ENCODE measurements at places on chromosomes 7 and 10. TPM values are rescaled to one million over a fixed set of nuclear protein-coding genes. Genes with fewer than 3 reads are reported as not detected.

- no peak for DNase-seq
These were observed 441 bp downstream of the FZD8 start for GRCh38 chr10:35641676-35642034.

GRCh38 chr10:3068968-3069737, 1.8 kb downstream of the PFKP start:
- DNase-seq = peak; percentile 55

GRCh38 chr10:15118615-15119014, 21.5 kb downstream of the RPP38 start:
- DNase-seq = no peak

GRCh38 chr10:88880282-88881076, 434 bp downstream of the STAMBPL1 start:
- DNase-seq = peak; percentile 74

GRCh38 chr10:92816091-92816531, 32.2 kb upstream of the EXOC6 start:
- DNase-seq = no peak

- DNase-seq = no peak
These were observed 132.9 kb downstream of the BICC1 start for GRCh38 chr10:58645416-58646146.

DNA sequence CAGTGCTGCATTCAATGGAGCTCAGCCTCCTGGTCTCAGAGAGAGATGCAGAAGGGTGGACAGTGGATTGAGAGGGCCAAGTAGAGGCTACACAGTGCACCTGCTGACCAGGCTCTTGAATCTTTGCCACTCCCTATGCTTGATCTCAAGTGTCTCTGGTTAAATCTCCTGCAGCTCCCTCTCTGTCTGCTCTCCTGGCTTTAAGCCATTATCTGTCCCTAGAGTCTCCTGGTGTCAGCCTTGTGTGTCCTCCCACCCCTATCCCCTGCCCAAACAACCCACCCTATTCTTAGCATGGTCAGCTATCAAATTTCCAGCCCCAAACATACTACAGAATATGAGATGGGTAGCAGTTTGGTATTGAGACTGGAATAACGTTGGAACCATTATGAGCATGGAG, 479.3 kb upstream of the CELF2 start:
- DNase-seq = no peak

DNA sequence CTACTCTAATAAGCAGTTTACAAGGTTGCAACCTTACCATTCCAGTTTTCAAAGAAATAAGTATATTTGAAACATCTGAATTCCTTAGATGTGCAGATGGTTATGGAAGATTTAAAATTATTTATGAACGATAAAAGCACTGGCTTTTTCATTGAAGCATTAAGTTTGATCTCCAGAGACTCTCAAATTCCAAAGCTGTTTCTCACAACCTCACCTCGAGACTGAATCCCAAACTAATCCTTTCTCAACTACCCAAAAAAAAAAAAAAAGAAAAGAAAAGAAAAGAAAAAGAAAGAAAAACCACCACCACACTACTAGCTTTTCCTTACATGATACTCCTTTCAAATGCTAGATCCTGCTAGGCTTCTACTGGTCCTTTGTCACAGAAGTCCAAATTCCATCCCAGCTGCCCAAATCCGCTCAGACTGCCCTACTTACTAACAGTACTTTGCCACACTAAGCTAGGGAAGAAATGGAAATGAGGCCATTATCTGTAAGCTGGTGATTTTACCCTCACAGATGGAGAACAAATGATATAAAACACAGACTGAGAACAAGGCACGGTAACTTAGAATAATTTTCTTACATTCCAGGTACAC, 100.6 kb upstream of the CDK1 start:
- DNase-seq = no peak

DNA sequence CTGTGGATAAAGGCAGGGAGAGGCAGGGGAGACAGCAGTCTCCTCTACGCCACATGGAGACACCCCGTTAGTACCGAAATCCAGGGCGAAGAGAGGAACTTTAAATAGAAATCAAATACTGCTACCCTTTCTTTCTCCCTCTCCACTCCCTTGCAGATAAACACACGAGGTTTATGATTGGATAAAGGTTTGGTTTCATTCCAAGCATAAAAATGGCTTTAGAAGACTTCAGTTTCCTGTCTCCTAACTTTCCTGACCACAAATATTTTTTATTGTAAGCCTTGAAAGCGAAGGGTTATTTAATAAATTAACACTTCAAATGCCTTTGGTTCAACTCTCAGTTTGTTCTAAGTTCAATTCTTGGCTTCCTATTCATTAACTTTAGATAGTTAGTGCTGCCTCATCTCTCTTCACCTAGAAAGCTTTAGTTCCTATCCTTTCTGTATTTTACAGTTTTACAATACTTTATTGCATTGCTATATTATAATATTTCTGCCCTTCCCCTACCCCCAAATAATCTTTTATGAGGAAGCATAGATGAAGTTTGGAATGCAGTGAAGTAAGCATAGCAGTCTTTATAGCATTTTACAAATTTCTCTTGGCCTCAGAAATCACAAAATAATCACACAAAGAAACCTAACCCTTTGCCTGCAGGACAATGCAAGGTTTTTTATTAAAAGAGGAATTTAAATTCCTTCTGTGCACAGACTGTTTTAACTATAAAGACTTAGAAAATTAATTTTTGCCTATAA, 31.5 kb upstream of the ARID5B start:
- no peak for DNase-seq

- no peak for DNase-seq
These were observed 34.7 kb downstream of the GSDME start for GRCh38 chr7:24722386-24723177.

DNA sequence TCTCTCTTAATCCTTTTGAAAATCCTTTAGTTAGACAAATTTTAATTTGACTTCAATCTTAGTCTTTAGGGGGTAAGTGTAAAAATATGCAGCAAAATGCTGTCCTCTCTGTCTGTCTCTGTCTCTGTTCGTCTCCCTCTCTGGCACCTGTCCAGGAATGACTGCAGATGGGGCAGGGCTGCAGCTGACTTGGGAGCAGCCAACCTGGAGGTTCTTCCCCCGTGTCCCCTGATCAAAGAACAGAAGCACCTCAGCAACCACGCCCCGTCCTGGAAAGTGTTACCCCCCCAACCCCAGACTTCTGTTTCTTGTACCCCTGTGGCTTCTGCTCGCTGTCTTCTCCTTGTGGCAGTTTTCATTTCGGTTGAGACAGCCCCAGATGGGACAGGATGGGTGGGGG, 141.6 kb upstream of the NPS start:
- DNase-seq = no peak

- DNase-seq = no peak
These were observed 625 bp upstream of the GSTO2 start for GRCh38 chr10:104268405-104268712.

GRCh38 chr10:22341190-22341925, 3.9 kb upstream of the SPAG6 start:
- no peak for DNase-seq

DNA sequence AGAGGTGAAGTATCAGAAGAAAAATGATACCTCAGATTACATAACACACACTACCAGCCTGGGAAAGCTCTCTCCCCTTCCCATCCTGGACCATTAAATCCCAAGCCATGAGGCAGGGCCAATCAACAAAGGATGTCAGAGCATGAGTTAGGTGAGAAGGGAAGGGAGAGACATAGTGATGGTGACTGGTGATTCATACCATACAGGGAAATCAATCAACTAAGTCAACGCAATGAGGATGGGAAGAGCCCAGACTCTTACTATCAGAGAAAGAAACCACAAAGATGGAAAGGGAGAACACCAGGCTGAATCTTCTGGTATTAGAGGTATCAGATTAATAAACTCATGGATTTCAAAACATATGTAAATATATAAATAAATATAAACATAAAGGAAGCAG, 185.4 kb downstream of the KMT2E start:
- no peak for DNase-seq

DNA sequence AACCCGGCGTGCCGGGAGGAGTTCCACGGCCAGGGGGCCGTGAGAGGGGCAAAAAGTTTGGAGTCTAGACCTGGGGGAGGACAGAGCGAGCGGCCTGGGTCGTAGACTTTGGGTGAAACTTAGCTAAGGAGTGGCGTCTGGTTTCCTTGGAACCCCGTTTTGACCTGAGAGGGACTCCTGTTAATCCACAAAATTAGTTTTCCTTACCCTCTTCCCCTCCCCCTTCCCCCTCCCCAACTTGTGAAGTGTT, 574 bp downstream of the MARCHF5 start:
- DNase-seq = no peak

DNA sequence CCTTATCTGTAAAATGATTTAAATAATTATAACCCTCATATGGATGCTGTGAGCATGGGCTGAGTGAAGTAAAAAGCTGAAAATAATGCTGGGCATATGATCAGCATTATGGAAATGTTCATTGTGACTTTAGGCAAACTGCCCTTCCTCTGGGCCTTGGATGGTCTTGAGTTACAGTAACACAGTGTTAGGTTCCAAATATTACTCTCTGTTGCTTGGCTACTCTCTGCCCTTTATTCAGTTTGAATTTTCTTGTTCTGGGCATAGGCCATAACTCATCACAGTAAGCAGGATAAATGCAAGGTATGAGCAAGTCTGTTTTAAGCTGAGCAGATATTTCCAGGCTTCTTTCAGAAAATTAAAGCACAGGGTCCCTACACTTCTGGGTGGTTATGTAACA, 868.0 kb downstream of the KCNMA1 start:
- DNase-seq = no peak

- no peak for DNase-seq
These were observed 25.2 kb downstream of the TMEM270 start for GRCh38 chr7:73885975-73886798.

DNA sequence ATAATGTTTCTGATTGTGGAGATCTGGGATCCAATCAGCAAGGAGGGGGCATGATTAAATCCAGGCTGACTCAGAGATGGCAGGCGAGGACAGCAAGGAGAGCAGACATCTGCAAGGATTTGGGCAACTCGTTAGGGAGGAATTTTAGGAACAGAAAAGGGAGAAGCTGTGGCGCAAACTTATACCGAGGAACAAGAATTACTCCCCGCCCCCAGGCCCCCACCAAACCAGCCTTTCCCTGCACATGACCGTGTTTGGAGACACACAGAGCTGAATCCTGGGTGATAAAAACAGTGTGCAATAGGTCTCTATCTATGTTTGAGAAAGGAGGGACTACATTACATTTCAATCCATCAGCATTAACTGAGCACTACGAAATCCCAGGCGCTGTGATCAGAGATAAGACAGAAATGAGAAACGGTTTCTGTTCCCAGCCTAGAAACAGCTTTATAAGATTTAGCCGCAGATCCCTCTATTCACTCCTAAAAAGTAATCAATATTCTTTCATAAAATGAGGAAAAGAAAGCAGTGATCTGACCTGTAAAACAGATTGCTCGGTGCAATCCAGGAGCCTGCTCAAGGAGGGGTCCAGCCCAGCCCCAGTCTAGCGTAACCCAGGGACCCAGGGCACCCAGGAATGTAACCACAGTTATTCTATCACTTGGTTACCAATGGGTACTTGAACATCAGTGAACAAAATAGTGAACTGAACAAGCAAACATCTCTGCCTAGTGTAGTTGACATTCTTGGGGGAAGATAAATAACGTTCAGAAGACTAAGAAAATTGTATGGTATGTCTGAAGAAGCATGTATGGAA, 37.2 kb upstream of the RAPGEF5 start:
- no peak for DNase-seq

GRCh38 chr7:6332386-6332785, 60.0 kb upstream of the CYTH3 start:
- no peak for DNase-seq

- no peak for DNase-seq
These were observed 131.4 kb downstream of the MGMT start for GRCh38 chr10:129598413-129598812.

GRCh38 chr7:92824450-92824849, 11.9 kb downstream of the CDK6 start:
- DNase-seq = no peak

DNA sequence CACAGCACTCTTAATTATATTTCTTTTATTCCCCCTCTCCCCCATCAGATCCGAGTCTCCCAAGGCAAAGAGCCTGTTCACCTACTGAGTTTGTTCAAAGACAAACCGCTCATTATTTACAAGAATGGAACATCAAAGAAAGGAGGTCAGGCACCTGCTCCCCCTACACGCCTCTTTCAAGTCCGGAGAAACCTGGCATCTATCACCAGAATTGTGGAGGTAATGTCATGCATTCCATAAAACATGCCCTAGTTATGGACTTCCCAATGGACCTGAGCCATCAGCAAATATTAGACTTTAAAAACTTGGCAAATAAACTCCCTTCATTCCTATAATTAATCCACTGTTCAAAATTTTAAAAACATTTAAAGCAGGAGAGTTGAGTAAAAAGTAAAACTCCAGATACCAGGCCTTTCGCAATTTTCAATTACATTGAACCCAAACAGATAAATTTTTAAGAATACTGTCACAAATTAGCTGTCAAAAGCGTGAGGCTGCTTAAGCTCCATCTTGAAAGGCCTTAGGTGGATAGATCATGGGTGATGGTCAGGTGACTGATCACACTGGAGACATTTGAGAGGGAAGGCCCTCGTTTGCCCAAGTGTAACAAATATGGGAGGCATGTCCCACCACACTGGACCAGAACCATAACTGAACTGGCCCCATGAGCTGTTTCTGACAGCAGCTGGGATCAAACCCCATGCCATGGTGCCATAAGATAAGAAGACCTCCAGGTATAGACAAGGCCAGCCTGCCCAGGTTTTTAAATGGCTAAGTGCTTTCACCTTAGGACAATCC, 46.9 kb upstream of the ARL4A start:
- DNase-seq = no peak

- no peak for DNase-seq
These were observed 41.1 kb downstream of the GLRX3 start for GRCh38 chr10:130177250-130177649.

- DNase-seq = no peak
These were observed 191.3 kb upstream of the CDCA7L start for GRCh38 chr7:22137026-22137425.

PAPSS2 gene
- total RNA-seq = 40.2 TPM

SERPINE1 gene
- total RNA-seq = 14.5 TPM

VCL gene
- 31.4 TPM for total RNA-seq

METTL27 gene
- total RNA-seq = 4.1 TPM

All from pancreas (tissue), 10 donors.